ENCODE measurements at places on chromosomes 16 and 17. TPM values are rescaled to one million over a fixed set of nuclear protein-coding genes. Genes with fewer than 3 reads are reported as not detected.

PIMREG gene
- total RNA-seq = 17.1 TPM

CALB2 gene
- 0.43 TPM for total RNA-seq

NECAB2 gene
- not detected for total RNA-seq

PDIA2 gene
- not detected for total RNA-seq

Measured in articular chondrocyte of knee joint (primary cell).